ENCODE measurements at places on chromosomes 11 and 22.

GRCh38 chr11:91761406-91762025 is 463.1 kb upstream of the FAT3 start:
- no peak for DNase-seq

DNA sequence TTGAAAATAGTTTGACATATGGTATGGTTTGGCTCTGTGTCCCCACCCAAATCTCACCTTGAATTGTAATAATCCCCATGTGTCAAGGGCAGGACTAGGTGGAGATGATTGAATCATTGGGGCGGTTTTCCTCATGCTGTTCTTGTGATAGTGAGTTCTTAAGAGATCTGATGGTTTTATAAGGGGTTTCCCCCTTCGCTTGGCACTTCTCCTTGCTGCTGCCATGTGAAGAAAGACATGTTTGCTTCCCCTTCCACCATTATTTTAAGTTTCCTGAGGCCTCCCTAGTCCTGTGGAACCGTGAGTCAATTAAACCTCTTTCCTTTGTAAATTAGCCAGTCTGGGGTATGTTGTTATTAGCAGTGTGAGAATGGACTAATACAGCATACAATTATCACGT is 7.7 kb downstream of the KCTD21 start:
- DNase-seq, result no peak

DNA sequence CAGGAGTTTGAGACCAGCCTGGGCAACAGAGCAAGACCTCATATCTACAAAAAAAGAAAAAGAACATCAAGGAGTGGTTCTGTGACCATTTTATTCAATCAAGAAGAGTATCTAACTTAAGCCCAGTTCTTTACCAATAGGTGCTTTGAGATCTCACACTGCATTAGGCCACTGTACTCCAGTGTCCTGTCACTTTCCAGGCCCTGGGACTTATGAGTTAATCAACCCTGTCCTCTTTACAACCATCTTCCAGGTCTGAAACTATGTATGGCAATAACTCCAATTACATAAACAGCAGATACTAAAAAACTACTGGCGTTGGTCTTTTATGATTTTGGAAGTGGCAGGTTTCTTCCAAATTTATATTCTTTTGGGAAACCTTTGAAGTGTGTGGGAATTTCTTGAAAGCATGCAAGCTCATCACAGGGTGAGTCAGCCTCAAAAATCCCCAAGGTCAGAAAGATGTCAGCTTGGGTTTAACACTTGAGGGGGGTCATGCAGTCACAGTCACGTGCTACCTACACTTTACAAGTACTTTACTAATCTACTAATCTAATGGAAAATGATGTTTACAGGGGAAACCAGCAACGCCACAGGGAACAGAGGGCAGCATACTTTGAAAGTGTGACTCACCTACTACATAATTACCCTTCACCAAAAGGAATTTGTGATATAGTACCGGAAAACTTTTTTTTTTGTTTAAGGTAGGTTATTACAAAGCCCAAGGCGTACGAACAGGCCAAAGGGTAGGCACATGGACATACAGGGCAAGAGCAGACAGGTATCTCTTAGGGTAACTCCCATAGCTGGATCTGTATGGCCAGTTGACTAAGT is 15.6 kb downstream of the PISD start:
- DNase-seq, result no peak

- DNase-seq, result no peak
Observed at GRCh38 chr11:3091081-3091845, 34.0 kb upstream of the CARS1 start.

DNA sequence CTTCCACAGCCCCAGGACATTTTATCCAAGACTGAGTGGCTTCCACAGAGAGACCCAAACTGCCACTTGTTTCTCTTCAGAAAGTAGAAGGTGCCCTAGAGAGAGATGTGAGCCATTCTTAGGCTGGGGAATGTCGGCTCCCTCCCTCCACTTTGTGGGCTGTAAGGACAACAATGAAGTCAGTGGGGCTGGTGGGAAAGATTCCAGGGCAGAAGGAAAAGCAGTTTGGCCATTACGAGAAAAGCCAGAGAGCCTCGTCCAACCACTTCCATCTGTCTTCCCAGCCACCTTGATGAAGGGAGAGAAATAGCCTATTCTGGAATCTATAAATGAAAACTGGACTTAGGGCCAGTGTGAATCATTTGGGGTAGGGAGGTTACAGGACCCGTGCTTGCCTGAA is 382.5 kb downstream of the NXPE2 start:
- DNase-seq, result no peak

- DNase-seq, result no peak
Observed at GRCh38 chr11:1206391-1207271, 16.2 kb upstream of the MUC5B start.

DNA sequence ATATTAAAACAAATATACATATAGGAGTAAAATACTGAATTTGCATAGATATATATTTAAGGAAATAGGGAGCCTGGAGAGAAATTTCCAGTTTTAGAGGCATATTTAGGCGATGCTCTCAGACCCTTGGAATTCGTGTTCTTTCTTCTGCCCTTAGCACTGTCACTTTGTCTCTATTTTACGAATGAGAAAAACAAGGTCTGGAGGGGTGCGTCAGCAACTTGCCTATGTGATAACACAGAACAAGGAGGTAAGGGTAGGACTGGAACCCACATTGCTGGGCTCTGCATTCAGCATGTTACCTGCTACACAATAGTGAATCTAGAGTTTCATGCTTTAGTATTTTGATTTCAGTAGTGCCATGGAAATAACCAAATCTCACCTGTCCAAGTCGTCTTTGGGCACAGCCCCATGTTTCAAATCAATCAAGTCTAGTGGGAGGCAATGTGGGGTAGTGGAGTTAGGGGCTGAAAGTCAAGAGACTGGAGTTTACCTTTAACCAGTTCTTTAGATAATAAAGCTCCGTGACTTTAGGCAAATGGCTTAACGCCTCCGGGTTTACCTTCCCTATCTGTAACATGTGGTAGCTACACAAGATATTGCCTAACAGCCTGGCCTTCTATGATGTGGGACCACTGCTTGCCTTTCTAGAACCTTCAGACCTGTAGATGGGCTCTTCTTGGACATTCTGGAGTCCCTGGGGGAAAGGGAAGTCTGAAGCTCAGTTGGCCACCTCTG is 44.8 kb upstream of the AMPD3 start:
- DNase-seq, result no peak

- DNase-seq, result no peak
Observed at GRCh38 chr11:63858628-63859550, 20.0 kb downstream of the MARK2 start.

DNA sequence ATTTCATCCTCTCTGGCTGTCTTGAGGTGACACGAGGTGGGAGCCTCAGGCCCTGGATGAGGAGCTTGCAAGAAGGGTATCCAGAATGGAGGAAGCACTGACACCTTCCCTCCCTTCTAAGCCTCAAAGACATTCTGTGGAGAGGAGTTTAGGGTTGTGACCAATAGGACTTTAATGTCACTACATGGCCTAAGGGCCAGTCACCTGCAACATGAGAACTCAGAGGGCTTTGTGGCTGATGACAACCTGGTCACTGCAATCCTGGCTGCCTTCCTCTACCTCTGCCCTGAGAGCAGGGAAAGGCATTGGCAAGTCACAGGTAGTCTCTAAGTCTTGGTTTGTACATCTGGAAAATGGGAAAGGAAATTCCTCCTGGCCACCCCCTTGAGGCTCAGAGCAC is 33.7 kb downstream of the PISD start:
- DNase-seq, result no peak

- DNase-seq, result no peak
Observed at GRCh38 chr11:78192223-78192719, 3.6 kb downstream of the USP35 start.

- no peak for DNase-seq
Observed at GRCh38 chr11:33214187-33214586, 43.0 kb upstream of the HIPK3 start.

DNA sequence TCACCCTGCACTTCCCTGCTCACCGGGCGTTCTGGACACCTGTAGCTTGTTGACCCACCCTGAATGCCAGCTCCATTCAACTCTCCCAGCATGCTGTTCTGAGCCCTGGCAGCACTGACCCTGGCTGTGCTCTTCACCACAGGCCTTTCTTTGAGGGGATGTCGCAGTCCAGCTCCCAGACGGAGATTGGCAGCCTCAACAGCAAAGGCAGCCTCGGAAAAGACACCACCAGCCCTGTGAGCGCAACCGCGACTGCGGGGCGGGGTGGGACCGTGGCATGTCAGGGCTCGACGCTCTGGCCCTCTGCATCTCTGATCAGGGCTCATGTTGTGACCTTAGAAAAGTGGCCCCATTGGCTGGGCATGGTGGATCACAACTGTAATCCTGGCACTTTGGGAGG is 47.4 kb upstream of the RAB1B start:
- no peak for DNase-seq

- DNase-seq, result no peak
Observed at GRCh38 chr22:38937541-38937940, 19.9 kb upstream of the APOBEC3A start.

- DNase-seq, result no peak
Observed at GRCh38 chr11:126840201-126840886, 160.2 kb downstream of the KIRREL3 start.

Data from BE2C (cell line).